ENCODE measurements at places on chromosomes 7 and 10.
A peak's percentile ranks its signal among the peaks of the same experiment; 100 is the strongest.

DNA sequence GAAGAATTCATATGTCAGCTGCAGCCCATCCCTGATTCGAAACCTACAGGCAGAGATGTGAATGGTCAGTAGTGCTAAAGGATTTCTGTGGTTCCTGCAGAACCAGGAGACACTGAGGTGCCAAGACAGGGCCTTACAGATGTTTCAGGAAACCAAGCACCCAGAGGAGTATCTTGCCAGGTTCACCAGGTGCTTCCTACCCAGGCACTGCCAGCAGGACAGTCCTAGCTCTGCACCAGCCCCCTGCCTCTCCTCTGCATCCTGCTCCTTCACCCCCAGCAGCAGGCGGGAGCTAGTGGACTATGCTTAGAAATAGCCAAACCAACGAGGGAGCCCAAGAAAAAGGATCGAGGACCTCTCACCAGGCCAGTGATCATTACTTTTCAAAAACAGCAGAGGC lies 4.2 kb upstream of the IKZF1 start:
- no peak for DNase-seq

DNA sequence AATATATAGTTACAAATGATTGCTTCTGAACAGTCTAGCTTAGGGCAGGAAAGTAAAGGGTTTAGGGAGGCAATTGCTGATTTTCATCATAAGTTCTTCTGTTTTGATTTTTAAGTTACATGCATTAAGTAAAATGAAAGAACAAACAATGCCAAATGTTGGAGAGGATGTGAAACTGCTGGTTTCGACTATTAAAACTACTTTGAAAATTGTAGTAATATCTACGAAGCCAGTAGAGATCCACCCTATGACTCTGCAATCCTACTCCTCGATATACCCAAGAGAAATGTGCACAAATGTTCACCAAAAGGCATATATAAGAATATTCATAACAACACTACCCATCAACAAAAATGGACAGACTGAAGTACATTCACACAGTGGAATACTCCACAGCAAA lies 24.3 kb downstream of the PDZD8 start:
- no peak for DNase-seq

- no peak for DNase-seq
Observed at GRCh38 chr10:122656741-122657140, 42.9 kb downstream of the C10orf120 start.

DNA sequence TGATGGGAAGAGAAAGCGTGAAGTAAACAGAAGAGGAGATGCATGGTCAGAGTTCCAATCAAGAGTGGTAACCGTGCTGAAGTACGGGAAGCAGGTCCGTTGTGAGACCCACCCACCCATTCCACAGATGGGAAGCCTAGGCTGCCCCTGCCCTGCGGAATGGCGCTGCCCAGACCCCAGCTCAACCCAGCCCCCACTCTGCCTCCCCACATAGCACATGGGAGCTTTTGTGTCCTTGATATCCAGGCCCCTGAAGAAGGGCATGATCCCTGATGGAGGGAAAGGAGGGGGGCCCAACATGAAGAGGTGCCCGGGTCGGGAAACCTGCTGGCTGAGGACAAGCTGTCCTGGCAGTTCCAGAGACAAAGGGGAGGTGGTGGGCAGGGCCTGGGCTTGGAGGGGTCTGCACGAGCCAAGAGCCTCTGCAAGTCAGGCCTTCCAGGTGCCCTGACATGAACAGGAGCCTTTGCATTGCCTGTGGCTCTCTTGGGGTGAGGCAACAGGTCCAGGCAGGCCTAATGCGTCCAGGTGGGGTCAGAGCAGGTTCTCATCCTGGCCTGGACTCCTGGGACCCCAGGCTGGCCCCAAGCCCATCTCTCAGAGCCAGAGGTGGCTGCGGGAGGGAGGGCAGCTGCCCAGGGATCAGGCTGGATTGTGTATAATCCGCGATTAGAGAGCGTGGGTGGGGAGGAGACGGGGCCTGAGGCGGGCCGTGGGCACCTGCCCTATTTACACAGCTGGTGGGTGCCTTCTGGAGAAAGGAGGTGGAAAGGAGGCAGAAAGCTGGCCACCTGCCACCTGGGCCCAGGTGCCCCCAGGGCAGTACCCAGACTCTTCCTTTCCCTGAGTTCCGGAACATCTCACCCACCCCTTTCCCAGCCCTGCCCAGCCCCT lies 23.5 kb downstream of the YKT6 start:
- no peak for DNase-seq

DNA sequence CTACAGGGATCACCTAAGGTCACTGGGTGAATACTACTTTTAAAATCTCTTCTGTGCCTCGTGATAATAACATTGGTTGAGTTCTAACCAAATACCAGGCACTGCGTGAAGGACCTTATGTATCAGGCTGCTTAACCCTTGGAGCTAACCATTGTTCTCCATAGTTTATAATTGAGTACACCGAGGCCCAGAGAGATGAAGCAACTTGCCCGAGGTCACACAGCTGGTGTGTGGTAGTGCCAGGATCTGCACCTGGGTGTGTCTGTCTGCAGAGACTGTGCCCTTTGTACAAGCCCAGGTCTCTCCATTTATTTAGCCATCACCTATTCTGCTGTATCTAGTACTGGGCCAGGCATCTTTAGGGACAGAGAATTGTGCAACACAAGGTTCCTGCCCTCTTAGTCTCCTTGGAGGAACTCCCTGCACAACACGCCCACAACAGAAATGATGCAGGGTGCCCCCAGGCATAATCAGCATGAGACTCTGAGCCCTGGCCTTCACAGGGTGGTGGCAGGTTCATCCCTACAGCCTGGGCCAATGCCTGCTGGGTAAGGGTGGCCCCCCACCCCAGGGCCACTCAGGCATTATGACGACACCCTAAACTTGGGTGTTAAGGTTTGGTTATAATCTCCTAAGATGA lies 31.5 kb downstream of the UNC5B start:
- no peak for DNase-seq

GRCh38 chr10:89478085-89478738 lies 57.2 kb downstream of the SLC16A12 start:
- no peak for DNase-seq

- DNase-seq: no peak
Observed at GRCh38 chr10:30386801-30387588, 37.9 kb upstream of the MTPAP start.

- no peak for DNase-seq
Observed at GRCh38 chr7:1096156-1097119, 8.5 kb downstream of the GPER1 start.

- DNase-seq: no peak
Observed at GRCh38 chr10:48472501-48473069, 132.3 kb downstream of the ARHGAP22 start.

- no peak for DNase-seq
Observed at GRCh38 chr7:79282070-79282694, 171.3 kb downstream of the MAGI2 start.

DNA sequence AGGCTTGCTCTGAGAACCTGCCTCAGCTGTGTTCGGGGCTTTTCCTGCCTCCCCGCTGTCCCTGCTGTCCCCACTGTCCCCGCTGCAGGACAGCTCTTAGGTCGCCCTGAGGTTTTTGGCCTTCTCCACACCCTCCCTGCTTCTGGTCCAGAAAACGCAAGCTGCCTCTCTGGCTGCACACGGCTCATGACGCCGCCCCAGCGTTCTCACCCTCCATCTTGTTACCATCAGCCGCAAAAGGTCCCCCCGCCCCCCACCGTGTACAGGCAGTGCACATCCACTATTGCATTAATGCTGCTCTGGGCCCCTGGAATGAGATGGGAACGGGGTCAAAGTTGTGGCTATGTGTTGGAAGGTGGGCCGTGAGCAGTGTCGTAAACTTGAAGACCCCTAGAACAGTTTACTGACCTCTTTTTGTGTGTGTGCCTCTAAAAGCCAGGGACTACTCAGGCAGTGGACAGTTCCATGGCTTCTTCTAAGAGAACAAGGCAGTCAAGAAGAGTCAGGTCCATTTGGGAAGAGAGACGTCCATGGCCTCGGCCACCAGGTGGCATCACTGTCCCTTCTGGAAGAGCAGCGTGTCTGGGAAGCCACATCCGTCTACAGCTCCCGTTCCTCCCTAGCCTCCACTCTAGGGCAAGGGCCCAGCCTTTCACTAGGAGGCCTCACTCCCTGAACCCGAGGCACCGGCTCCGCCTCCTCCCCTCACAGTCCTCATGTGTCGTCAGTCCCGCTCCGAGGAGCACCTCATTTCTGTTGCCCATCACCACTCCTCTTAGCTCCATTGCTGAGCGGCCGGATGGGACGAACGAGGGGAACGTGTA lies 38.5 kb upstream of the MKRN1 start:
- DNase-seq: peak; percentile 52

DNA sequence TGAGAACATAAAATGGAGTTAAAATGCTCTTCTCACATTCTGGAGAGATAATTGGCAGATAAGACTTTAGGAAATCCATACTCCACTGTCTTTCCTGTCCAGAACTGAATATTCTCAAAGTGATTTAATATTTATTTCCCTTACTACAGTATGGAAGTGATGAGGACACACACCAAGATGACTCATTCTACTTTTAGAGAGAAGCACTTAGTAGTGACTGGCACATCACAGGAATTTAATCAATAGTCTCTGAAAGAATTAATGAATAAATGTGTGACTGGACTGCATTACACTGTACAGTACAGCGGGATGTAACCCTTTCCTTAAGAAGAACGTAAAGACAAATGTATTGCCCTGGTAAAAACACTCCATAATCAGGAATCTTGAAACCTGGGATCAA lies 116.7 kb downstream of the SEMA3E start:
- DNase-seq: no peak

GRCh38 chr7:44322631-44323363 lies 2.6 kb downstream of the CAMK2B start:
- DNase-seq: no peak

GRCh38 chr7:74312418-74313028 lies 23.3 kb downstream of the CLIP2 start:
- DNase-seq: no peak

GRCh38 chr7:101848208-101848951 lies 31.0 kb downstream of the CUX1 start:
- DNase-seq: no peak

DNA sequence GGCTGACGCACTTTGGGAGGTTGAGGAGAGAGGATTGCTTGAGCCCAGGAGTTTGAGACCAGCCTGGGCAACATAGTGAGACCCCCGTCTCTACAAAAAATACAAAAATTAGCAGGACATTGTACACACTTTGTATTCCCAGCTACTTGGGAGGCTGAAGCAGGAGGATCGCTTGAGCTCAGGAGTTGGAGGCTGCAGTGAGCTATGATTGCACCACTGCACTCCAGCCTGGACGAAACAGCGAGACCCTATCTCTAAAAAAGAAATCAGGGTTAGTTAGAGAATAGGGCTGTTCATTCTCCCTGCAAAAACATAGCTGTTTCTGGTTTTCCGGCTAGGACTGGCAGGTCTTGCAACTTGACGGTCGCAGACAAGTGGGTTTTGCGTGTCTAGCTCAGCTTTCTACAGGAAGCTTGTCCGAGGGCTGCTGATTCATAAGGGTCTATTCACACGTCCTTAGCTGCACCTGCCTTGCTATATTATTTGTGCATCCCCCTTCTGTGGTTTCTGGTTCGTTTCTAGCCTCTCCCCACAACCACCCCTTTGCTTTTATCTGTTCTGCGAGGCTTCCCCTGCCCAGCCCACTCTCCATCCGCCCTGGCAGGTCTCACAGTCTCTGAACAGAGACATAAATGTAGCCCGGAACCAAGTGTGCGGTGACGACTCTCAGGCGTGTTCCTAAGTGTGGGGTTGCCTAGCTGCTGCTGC lies 10.7 kb downstream of the AMZ1 start:
- no peak for DNase-seq

- no peak for DNase-seq
Observed at GRCh38 chr10:26408858-26409494, 29.2 kb upstream of the APBB1IP start.

GRCh38 chr10:121813211-121813815 lies 114.5 kb downstream of the ATE1 start:
- no peak for DNase-seq

DNA sequence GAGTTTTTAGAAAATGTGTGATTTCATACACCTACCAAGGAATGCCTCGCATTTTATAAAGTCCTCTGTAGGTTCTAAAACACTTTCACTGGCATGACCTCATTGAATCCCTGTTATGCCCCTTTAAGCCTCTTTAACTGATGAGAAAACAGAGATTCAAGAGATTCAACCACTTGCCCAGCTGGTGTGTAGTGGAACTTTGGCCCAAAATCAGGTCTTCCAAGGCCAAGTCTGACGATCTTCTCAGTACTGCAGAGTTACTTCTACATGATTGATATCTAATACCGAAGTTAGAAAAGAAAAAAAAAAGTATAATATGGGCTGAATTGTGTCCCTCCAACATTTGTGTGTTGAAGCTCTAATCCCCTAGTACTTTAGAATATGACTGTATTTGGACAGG lies 202.0 kb downstream of the WDR11 start:
- DNase-seq: no peak

GRCh38 chr7:101108961-101109360 lies 17.9 kb upstream of the SERPINE1 start:
- no peak for DNase-seq

DNA sequence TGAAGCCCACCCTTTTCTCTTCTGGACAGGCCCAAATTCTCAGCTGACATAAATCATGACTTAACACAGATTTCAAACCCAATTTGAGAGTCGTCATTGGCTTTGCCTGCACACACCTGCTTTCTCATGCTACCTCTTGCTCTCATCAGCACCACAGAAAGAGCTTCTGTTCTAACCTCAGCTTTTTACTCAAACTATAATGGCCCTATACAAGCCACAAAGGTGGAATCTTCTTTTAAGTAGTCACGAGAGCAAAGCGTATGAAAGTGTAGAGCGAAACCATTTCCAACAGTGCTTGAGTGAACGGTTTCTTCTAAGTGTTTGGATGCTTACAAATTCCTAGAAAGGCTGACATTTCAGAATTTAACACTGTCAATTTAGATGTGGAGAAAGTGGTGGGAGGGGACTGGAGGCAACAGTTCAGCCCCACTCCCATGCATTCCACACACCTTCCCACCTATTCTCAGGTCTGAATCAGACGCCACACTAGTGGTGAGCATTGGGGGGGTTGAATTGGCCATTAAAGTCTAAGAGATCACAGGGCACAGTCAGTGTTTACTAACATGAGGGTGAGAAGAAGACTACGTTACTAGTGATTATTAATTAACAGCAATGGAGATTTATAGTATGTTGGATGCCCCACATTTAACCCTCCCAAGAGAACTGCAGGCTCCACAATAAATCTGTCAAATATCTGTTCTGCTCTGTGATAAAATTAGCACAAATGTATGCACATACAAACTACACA lies 114.0 kb downstream of the PRKCQ start:
- no peak for DNase-seq

DNA sequence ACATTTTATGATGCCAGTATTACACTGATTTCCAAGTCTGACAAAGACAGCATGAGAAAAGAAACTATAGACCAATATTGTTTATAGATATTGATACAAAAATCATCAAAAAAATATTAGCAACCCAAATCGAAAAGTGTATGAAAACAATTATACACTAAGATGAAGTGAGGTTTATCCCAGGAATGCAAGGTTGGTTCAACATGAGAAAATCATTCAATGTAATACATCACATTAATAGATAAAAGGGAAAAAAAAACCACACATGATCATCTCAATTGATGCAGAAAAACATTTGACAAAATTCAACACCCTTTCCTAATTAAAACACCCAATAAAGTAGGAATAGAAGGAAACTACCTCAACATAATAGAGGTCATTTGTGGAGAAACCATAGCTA lies 153.9 kb downstream of the DNAJC1 start:
- DNase-seq: no peak

Measured in AML-193 (cell line).